ENCODE measurements at places on chromosomes 5 and 9. TPM values are rescaled to one million over a fixed set of nuclear protein-coding genes. Genes with fewer than 3 reads are reported as not detected.

ARID3C gene
- under 0.01 TPM for total RNA-seq

SOWAHA gene
- not detected for total RNA-seq

JAKMIP2 gene
- under 0.01 TPM for total RNA-seq

IFNA21 gene
- not detected for total RNA-seq

AK8 gene
- under 0.01 TPM for total RNA-seq

SHROOM1 gene
- 2.0 TPM for total RNA-seq

GFRA3 gene
- not detected for total RNA-seq

CHSY3 gene
- 25.1 TPM for total RNA-seq

SEMA6A gene
- 0.28 TPM for total RNA-seq

ANKRD31 gene
- 0.19 TPM for total RNA-seq

PITX1 gene
- 0.38 TPM for total RNA-seq

ANKDD1B gene
- total RNA-seq = 0.19 TPM

STOM gene
- total RNA-seq = 233 TPM

CD74 gene
- total RNA-seq = 0.38 TPM

NMRK1 gene
- 24.0 TPM for total RNA-seq

HMMR gene
- total RNA-seq = 11.8 TPM

MSX2 gene
- 1.1 TPM for total RNA-seq

MCC gene
- total RNA-seq = 63.3 TPM

PCDHA2 gene
- under 0.01 TPM for total RNA-seq

CACFD1 gene
- 2.7 TPM for total RNA-seq

BAAT gene
- 0.19 TPM for total RNA-seq

GRM6 gene
- not detected for total RNA-seq

CDH6 gene
- total RNA-seq = 125 TPM

AGXT2 gene
- total RNA-seq = not detected

GRXCR2 gene
- not detected for total RNA-seq

SLC23A1 gene
- not detected for total RNA-seq

PCDHB15 gene
- 0.38 TPM for total RNA-seq

RFESD gene
- total RNA-seq = 2.1 TPM

IL4 gene
- not detected for total RNA-seq

ADRA1B gene
- 0.56 TPM for total RNA-seq

CDKN2A gene
- total RNA-seq = 8.6 TPM

IQGAP2 gene
- total RNA-seq = 1.2 TPM

HTR4 gene
- not detected for total RNA-seq

SPATA31D4 gene
- not detected for total RNA-seq

IER5L gene
- total RNA-seq = 68.5 TPM

PCDHGA2 gene
- 1.5 TPM for total RNA-seq

ANKRD18B gene
- 2.8 TPM for total RNA-seq

IL3 gene
- total RNA-seq = not detected

ITK gene
- total RNA-seq = not detected

LRRC70 gene
- 1.2 TPM for total RNA-seq

GFI1B gene
- not detected for total RNA-seq

PCDHB12 gene
- 0.28 TPM for total RNA-seq

PTPN3 gene
- total RNA-seq = 2.3 TPM

C5orf58 gene
- not detected for total RNA-seq

MUSK gene
- 0.19 TPM for total RNA-seq

FGF18 gene
- total RNA-seq = not detected

ACOT12 gene
- total RNA-seq = under 0.01 TPM

CBY3 gene
- total RNA-seq = not detected

PCDHAC2 gene
- 0.19 TPM for total RNA-seq

SPATA6L gene
- 0.38 TPM for total RNA-seq

PLAC8L1 gene
- not detected for total RNA-seq

ARL14EPL gene
- total RNA-seq = not detected

NFIB gene
- 28.9 TPM for total RNA-seq

MEGF10 gene
- under 0.01 TPM for total RNA-seq

PCDHA5 gene
- under 0.01 TPM for total RNA-seq
